ENCODE measurements at places on chromosomes 5 and 9.

- DNase-seq, result peak; percentile 21
These were observed 27.8 kb upstream of the TNFSF8 start for GRCh38 chr9:114958021-114958843.

GRCh38 chr5:169551146-169551545 lies 32.4 kb upstream of the SPDL1 start:
- no peak for DNase-seq

- no peak for DNase-seq
These were observed 490.7 kb upstream of the PTPRD start for GRCh38 chr9:11103525-11103924.

- no peak for DNase-seq
These were observed 5.9 kb upstream of the STC2 start for GRCh38 chr5:173333925-173334661.

- no peak for DNase-seq
These were observed 15.0 kb downstream of the LHX6 start for GRCh38 chr9:122213589-122214413.

- DNase-seq, result peak; percentile 77
These were observed 935 bp upstream of the ZNF367 start for GRCh38 chr9:96418920-96419690.

DNA sequence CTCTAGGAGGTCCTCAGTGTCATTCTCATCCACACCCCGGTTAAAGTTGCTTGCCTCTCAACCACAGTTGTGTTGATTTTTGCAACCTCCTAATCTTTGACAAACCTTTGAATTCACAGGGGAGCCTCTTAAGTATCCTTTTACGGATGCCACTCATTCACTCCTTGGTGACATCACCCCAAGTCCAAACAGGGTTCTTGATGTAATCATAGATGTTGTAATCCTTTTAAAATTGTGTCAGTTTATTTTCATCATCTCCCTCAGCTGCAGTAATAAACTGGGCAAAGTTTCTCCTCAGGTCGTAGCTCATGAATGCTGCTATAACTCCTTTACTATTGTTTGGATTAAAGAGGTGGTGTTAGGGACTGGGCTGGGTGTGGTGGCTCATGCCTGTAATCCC lies 637.2 kb upstream of the NUDT12 start:
- no peak for DNase-seq

GRCh38 chr5:78420548-78420947 lies 60.1 kb downstream of the SCAMP1 start:
- DNase-seq, result no peak

DNA sequence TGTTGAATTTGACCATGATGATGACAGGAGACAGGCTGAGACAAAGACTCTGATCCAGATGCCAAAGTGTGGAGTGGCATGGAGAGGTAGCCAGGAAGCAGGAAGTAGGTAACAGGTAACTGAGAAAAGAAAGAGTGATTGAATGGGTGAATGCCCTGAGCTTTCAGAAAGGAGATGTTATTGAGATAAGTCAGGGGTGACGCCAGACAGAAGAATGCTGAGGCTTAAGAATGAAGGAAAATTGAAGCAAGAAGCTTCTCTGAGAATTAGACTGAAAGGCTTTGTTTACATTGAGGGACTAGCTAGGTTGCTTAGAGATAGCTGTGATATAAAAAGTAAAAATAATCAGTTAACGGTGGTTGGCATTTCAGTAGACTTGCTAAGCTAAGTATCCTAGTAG lies 165.7 kb downstream of the PSAT1 start:
- DNase-seq, result no peak

- DNase-seq, result peak; percentile 75
These were observed 102.2 kb downstream of the DEPDC1B start for GRCh38 chr5:60597572-60598320.

DNA sequence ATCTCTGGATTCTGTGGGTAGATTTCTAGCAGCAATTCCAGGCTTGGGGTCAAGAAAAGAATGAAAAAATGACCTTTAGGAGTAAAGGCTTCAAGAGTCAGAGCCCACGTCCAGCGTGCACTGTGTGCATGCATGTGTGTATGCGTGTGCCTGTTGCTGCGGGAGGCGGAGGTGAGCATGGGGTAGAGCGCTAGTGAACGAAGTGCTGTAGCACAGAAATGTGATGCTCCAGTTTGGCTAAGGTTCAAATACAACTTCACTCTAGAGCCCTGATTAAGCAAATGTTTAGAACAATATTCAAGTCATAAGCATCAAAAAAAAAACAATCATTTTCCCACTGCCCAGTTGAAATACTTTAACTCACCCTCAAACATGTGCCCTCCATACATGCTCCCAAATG lies 403.9 kb downstream of the ZNF608 start:
- no peak for DNase-seq

All from DND-41 (cell line).